ENCODE measurements at places on chromosomes 12 and 14.

GRCh38 chr14:31969699-31970240 lies 107.3 kb upstream of the ARHGAP5 start:
- DNase-seq: no peak

DNA sequence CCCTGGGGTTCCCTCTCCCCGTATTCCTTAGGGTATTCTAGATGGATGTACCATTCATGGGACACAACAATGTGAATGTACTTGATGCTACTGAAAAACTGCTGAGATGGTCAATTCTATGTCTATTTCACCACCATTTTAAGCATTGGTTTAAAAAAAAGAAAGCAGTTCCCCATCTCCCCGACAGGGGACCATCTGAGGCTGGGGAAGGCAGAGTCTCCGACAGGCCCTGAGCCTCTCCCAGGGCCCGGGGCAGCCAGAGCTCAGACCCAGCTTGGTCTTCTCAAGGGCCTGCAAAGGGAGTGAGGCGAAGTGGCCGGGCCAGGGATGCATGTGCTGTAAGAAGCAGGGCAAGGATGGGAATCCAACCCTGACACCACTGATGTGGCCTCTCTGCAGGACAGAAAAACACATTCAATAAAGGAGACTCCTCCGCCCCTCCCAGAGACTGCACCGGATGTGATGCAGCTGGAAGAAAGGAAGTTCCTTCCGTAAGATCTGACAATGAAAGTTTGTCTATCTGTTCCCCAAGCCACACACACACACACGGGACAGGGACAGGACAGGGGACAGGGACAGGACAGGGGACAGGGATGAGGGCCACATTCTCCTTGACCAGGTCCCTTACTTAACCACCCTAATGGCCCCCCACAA lies 234.1 kb downstream of the BCL11B start:
- DNase-seq: no peak

- no peak for DNase-seq
Observed at GRCh38 chr12:77082021-77082420, 16.7 kb upstream of the E2F7 start.

- DNase-seq: no peak
Observed at GRCh38 chr14:48052973-48053372, 377.6 kb upstream of the MDGA2 start.

DNA sequence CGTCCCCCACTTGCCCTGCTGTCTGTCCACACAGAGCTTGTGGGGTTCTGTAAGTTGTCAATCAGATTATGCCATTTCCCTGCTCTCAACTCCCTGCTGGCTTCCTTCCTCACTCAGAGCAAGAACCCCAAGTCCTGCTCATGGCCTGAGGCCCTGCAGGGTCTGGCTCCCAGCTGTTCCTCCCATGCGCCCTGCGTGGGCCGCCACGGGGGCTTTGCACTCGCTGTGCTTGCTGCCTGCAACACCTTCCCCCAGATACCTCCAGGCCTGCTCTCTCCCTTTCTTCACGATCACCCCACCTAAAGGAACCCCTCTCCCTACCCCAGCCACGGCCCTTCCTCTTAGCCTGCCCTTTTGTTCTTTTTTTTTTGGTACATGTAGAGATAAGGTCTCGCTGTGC lies 234.6 kb downstream of the AACS start:
- DNase-seq: no peak

DNA sequence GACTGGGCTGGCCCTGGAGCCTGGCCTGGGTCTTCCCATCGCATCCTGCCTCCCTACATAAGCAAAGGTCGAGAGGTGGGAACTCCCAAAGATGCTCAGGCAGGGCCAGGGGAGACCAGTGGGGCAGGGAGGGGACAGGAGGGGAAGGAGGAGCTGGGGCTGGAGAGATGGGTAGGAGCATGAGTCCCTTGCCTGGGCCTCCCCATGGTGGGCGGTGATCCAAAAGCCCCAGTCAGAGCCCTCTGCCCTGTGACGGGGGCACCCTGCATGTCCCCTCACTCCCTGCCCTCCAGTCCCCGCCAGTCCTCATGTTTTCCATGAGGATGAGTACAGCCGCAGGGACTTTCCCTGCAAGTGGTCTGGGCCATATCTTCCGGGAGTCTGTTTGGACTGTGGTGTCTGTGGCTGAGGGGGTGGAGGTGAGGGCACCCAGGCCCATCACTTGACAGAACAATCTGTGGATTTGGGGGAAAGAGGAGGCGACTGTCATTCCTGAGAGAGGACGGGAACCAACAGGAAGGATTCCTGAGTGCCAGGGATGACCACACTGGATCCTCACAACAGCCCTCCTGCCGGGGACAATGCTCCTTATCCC lies 9.3 kb downstream of the BDKRB2 start:
- DNase-seq: no peak

- no peak for DNase-seq
Observed at GRCh38 chr14:65824978-65825299, 412.4 kb downstream of the FUT8 start.

- no peak for DNase-seq
Observed at GRCh38 chr12:96063046-96063445, 27.7 kb upstream of the LTA4H start.

Data from muscle of back (tissue), 13 donors.